ENCODE measurements at places on chromosomes 3 and 15. TPM values are rescaled to one million over a fixed set of nuclear protein-coding genes. Genes with fewer than 3 reads are reported as not detected.

The CKMT1B gene
- total RNA-seq = not detected

The GPR15 gene
- total RNA-seq = not detected

The ATP8B4 gene
- 8.5 TPM for total RNA-seq

The MST1R gene
- 0.37 TPM for total RNA-seq

The TMEM45A gene
- 55.5 TPM for total RNA-seq

The LRRN1 gene
- 0.13 TPM for total RNA-seq

The KIF23 gene
- total RNA-seq = 0.56 TPM

The HDGFL3 gene
- total RNA-seq = 1.7 TPM

The CISH gene
- total RNA-seq = 28.1 TPM

The DLL4 gene
- 4.5 TPM for total RNA-seq

The RAD51 gene
- not detected for total RNA-seq

The SRGAP3 gene
- total RNA-seq = 1.8 TPM

The CSTA gene
- 11.6 TPM for total RNA-seq

The SPRED1 gene
- 5.6 TPM for total RNA-seq

GRCh38 chr3:27626596-27627118, 95.5 kb downstream of the EOMES start:
- no peaks in the 10 kb centered on the region for H3K4me1 ChIP-seq
- no peak overlapping the region for H3K27ac ChIP-seq
- H3K27me3 ChIP-seq = no peaks in the 10 kb centered on the region
- H3K36me3 ChIP-seq = no peaks in the 10 kb centered on the region

- DNase-seq = no peak
- H3K27me3 ChIP-seq = no peaks in the 10 kb centered on the region
- no peak overlapping the region for H3K4me3 ChIP-seq
- no peak overlapping the region for H3K27ac ChIP-seq
- no peaks in the 10 kb centered on the region for H3K36me3 ChIP-seq
Measured at GRCh38 chr3:148102156-148102555, 595.5 kb upstream of the AGTR1 start.

DNA sequence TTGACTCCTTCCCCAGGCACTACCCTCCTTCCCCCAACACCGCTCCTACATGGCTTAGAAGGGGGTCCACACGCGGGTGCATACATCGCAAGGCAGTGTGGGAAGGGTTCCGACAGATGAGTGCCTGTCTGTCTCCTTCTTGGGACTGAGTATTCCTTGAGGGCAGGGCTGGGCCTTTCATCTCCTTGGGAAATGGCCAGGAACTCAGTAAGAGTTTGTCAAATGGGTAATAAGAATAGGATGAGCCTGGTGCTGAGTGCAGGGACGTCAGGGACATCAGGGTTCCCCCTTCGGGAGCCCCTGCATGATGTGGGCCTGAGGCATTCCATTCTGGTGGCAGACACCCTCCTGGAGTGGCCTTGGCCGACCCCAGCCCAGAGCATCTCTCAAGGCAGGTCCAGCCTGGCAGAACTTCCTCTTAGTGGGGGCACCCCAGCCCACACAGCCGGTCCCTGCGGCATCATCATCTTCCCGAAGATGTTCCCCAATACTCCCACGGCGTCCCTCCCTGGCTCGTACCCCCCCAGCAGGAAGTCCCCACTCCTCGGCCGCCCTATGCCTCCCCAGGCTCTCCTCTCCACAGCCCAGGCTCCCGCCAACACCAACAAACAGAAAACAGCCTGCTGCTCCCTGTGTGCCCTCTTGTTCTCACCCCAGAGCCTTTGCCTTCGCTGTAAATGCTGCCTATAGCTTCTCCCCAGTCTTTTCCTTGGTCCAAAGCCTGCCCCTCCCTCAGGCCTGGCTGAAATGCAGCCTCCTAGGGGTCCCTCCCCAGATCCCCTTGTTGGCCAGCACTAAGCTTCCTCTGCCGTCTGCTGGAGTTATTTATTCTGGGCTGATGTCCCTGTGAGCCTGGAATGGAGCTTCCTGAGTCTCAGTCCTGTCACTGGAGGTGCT, 67.5 kb upstream of the LCTL start:
- no peaks in the 10 kb centered on the region for H3K27me3 ChIP-seq
- H3K4me1 ChIP-seq = no peaks in the 10 kb centered on the region
- H3K27ac ChIP-seq = no peak overlapping the region
- H3K36me3 ChIP-seq = no peaks in the 10 kb centered on the region
- DNase-seq = peak; percentile 39

DNA sequence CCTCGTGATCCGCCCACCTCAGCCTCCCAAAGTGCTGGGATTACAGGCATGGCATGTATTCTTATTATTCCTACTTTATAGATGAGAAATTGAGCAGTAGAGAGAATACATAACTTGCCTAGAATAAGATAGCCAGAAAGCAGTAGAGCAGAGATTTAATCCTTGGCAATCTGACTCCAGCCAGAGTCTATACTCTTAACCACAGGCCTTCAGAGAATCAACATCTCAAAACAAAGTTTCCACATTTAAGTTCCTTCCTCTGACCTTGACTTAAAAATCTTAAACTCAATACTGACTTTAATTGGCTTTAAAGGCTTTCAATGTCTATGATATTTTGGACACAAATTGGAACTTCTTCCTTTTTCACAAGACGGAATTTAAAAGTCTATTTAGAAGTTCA, 37.1 kb downstream of the ZNF106 start:
- no peaks in the 10 kb centered on the region for H3K27me3 ChIP-seq
- H3K36me3 ChIP-seq = no peaks in the 10 kb centered on the region
- no peak overlapping the region for H3K27ac ChIP-seq
- H3K4me3 ChIP-seq = no peak overlapping the region
- DNase-seq = no peak
- no peaks in the 10 kb centered on the region for H3K4me1 ChIP-seq

GRCh38 chr15:72953306-72953705, 99.0 kb upstream of the NEO1 start:
- no peak overlapping the region for H3K27ac ChIP-seq
- H3K36me3 ChIP-seq = no peaks in the 10 kb centered on the region
- no peak for DNase-seq
- no peak overlapping the region for H3K4me3 ChIP-seq

DNA sequence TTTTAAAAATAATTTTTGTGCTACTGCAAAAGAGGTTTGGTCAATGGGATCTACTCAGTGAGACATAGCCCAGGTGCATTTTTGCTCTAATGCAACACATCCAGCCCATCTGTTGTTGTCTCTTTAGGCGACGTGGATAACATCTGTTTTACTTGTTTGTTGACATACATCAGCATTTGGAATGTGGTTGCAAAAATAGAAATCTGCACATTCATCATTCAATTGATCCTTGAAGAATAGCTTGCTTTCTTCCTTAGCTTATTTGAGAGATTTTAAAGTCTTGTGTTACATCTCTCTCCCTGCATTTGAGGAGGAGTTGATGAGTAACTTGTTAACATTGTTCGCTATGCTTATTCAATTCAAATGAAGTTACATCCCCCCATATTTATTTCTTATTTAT, 1202.3 kb downstream of the NSUN3 start:
- no peak for DNase-seq
- H3K4me3 ChIP-seq = no peak overlapping the region
- H3K27me3 ChIP-seq = no peaks in the 10 kb centered on the region
- no peak overlapping the region for H3K27ac ChIP-seq
- no peaks in the 10 kb centered on the region for H3K36me3 ChIP-seq

GRCh38 chr15:78225783-78226541, 8.4 kb downstream of the ACSBG1 start:
- no peak overlapping the region for H3K27ac ChIP-seq
- no peaks in the 10 kb centered on the region for H3K27me3 ChIP-seq
- no peak for DNase-seq
- H3K4me3 ChIP-seq = no peak overlapping the region
- H3K4me1 ChIP-seq = no peaks in the 10 kb centered on the region
- no peaks in the 10 kb centered on the region for H3K36me3 ChIP-seq

- H3K4me1 ChIP-seq = no peaks in the 10 kb centered on the region
- no peak overlapping the region for H3K27ac ChIP-seq
- H3K36me3 ChIP-seq = no peaks in the 10 kb centered on the region
- no peaks in the 10 kb centered on the region for H3K27me3 ChIP-seq
- H3K4me3 ChIP-seq = no peak overlapping the region
- DNase-seq = no peak
Measured at GRCh38 chr15:75942464-75942863, 38.8 kb downstream of the FBXO22 start.

DNA sequence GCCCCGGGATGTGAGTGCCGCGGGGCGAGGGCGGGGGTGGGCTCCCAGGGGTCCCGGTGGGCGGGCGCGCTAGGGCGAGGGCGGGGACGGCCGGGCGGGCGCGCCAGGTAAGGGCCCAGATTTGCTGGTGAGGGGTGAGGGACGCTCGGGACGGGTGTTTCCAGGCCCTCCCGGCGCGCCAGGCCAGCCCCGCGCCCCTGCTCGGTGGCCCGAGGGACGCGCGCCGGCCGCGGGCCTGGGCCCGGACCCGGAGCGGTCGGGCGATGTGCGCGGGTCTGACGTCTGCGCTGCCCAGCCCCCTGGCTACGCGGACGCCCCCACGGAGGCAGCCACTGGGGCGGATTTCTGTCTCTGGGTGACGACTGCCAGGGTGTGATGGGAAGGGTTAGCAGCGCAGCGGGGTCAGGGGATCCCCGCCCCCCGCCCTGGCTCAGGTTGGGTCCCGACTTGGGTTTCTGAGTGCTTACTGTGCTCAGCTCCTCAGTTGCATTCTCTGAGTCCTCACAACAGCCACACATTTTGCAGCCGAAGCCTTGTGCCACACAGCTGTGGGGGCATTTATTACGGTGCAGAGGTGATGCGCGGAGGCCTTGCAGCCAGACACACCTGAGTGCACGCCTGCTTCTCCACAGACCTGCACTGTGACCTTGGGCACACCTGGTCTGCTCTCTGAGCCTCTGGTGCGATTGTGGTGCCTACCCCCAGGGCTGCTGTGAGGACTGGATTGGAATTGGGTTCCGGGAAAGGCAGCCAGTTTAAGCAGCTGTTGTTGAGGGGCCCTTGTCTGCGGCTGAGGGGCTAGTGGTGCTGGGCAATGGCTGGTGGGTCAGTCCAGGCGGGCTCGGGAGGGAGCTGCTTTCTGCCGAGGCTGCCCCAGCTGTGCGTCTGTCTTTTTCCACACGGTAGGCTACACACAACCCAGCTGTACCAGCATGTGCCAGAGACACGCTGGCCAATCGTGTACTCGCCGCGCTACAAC, 523 bp downstream of the HDAC11 start:
- H3K4me1 ChIP-seq = peaks cover 5% of the 10 kb centered on the region
- H3K36me3 ChIP-seq = no peaks in the 10 kb centered on the region
- peak overlapping the region; percentile 63 for H3K4me3 ChIP-seq
- DNase-seq = no peak

GRCh38 chr3:65478551-65479500, 559.9 kb downstream of the MAGI1 start:
- H3K36me3 ChIP-seq = no peaks in the 10 kb centered on the region
- DNase-seq = no peak
- H3K4me3 ChIP-seq = no peak overlapping the region

DNA sequence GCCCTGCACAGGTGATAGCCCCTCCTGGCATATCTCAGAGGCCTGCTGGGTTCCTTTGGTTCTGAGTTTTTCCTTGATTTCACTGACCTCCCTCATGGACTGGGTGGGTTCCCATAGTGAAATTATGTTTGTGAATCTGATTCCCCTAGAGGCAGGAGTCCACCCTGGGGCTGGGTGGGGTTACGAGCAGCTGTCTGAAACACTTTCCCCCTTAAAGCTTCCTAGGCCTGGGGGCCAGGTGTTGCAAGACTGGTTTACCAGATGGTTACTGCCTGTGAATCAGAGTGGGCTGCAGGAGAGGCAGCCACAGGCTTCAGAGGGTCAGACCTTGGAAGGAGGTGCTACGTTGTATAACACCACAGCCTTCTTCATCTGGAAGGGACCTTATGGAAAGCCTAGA, 34.3 kb downstream of the IL20RB start:
- H3K27ac ChIP-seq = no peak overlapping the region
- H3K36me3 ChIP-seq = no peaks in the 10 kb centered on the region
- no peak for DNase-seq
- no peak overlapping the region for H3K4me3 ChIP-seq

GRCh38 chr3:95654570-95655362, 1159.6 kb upstream of the EPHA6 start:
- no peak overlapping the region for H3K27ac ChIP-seq
- no peak overlapping the region for H3K4me3 ChIP-seq
- no peaks in the 10 kb centered on the region for H3K27me3 ChIP-seq

GRCh38 chr3:35817216-35817615, 177.9 kb downstream of the ARPP21 start:
- DNase-seq = no peak
- H3K36me3 ChIP-seq = no peaks in the 10 kb centered on the region
- no peaks in the 10 kb centered on the region for H3K27me3 ChIP-seq
- H3K4me3 ChIP-seq = no peak overlapping the region
- H3K27ac ChIP-seq = no peak overlapping the region
- H3K4me1 ChIP-seq = no peaks in the 10 kb centered on the region

- no peak for DNase-seq
- H3K36me3 ChIP-seq = no peaks in the 10 kb centered on the region
- no peak overlapping the region for H3K27ac ChIP-seq
- no peak overlapping the region for H3K4me3 ChIP-seq
Measured at GRCh38 chr3:55668359-55668758, 181.3 kb upstream of the WNT5A start.

GRCh38 chr3:180855364-180855763, 57.1 kb upstream of the FXR1 start:
- no peak for DNase-seq
- H3K27ac ChIP-seq = no peak overlapping the region
- H3K4me3 ChIP-seq = no peak overlapping the region
- no peaks in the 10 kb centered on the region for H3K36me3 ChIP-seq

DNA sequence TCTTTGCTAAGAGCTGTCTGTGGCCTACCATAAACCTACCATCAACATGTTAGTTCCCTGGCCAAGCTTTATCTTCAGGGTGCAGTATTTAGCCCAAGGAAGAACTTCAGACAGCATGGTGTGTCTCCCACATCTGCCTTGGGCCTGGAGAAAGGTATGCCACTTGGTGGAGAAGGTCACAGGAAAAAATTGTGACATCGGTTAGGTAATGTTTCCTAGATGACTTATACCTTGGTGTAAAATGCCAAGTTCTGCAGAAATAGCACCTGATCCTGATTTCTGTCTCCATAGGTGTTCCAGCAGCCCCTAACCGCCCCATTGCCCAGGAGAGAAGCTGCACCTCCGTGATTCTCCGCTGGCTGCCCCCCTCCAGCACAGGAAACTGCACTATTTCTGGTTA, 33.0 kb upstream of the UMPS start:
- no peak overlapping the region for H3K27ac ChIP-seq
- no peak overlapping the region for H3K4me3 ChIP-seq
- DNase-seq = no peak
- H3K4me1 ChIP-seq = peaks cover 7% of the 10 kb centered on the region
- H3K27me3 ChIP-seq = no peaks in the 10 kb centered on the region

GRCh38 chr3:142963234-142963515, 299 bp downstream of the PAQR9 start:
- peak overlapping the region; percentile 67 for H3K4me3 ChIP-seq
- DNase-seq = peak; percentile 39
- no peaks in the 10 kb centered on the region for H3K27me3 ChIP-seq
- H3K27ac ChIP-seq = peak overlapping the region; percentile 61
- H3K4me1 ChIP-seq = no peaks in the 10 kb centered on the region

GRCh38 chr3:14019459-14019858, 105.2 kb downstream of the CHCHD4 start:
- H3K36me3 ChIP-seq = no peaks in the 10 kb centered on the region
- H3K4me3 ChIP-seq = no peak overlapping the region
- no peak for DNase-seq
- H3K27ac ChIP-seq = no peak overlapping the region
- H3K27me3 ChIP-seq = no peaks in the 10 kb centered on the region

GRCh38 chr3:124686028-124686670, 44.1 kb upstream of the UMPS start:
- DNase-seq = no peak
- H3K27me3 ChIP-seq = no peaks in the 10 kb centered on the region
- no peak overlapping the region for H3K4me3 ChIP-seq

GRCh38 chr3:143298380-143298779, 178.8 kb downstream of the CHST2 start:
- no peak overlapping the region for H3K4me3 ChIP-seq
- H3K36me3 ChIP-seq = no peaks in the 10 kb centered on the region
- no peaks in the 10 kb centered on the region for H3K27me3 ChIP-seq
- no peak overlapping the region for H3K27ac ChIP-seq
- DNase-seq = no peak

Data from right lobe of liver (tissue), 6 donors.